Activated naive CD4-positive, alpha-beta T cell treated with anti-CD3 and anti-CD28 coated beads for 36 hours (primary cell): ENCODE measurements at places on chromosomes 1 and 21.
A peak's percentile ranks its signal among the peaks of the same experiment; 100 is the strongest.

DNA sequence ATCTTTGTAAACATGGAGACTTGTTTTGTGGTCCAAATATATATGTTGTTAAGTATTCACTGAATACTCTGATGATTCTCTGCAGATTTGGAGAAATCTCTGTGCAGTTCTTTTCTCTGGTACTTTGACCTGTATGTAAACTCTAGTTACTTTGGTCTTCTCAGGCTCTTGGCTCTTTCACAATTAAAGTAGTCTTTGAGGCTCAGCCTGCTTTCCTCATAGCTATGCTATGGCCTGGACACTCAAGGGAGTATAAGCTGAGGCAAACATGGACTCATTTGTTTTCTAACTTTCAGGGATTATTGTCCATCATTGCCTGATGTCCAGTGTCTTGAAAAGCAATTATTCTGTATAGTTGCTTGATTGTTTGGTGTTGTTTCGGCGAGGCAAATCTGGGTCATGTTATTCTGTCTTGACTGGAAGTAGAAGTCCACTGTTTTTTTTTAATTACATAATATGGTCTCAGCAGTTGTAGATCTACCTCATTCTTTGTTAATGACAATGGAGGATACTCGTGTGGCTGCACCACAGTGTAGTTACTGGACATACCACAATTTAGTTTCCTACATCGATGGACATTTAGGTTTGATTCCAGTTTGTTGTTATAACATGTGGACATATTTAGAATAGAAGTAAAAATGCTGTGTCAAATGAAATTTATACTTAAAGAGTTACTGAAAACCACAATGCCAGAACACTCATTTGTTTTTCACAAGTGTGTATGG lies 9.2 kb downstream of the PTBP2 start:
- no peak for DNase-seq

DNA sequence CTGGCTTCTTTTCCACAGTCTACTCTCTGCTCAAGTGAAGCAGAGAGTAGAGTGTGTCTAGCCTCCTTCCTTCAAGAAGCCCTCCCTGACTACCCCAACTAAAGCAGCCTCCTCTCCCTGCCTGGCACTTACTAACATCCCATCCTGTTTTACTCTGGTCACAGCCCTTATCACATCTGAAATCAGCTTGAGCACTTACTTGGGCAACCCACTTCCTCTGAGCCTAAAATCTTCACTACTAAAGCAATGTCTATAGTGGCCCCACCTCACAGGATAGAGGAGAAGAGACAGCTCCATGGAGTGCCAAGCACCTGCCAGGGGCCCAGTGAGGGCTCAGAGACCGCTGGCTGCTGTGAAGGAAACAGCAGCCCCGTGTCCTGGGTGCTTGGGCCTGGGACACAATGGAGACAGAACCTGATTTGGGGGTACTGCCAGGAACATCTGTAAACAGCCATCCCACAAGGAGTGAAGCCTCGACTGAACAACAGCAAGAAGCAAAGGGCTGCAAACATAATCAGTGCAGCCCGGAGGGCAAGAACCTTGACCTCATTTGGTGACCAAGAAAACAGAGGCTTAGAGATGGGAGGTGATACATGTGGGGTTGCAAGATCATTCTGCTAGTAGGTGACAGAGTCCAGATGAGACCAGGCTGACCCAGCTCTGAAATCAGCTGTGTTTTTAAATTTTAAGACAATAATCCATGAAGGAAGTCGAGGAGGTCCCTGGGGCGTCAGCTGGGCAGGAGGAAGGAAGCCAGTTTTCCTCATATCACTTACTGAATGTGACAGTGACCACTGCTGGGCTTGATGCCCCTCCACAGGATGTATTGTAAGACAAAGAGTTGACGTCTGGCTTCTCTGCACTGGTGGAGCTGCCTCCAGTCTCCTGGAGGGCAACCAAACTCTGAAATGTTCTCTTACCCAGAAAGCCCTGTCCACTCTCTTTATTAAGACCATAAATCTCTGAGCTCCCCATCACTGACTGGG lies 710.6 kb downstream of the MATN1 start:
- no peak for DNase-seq

DNA sequence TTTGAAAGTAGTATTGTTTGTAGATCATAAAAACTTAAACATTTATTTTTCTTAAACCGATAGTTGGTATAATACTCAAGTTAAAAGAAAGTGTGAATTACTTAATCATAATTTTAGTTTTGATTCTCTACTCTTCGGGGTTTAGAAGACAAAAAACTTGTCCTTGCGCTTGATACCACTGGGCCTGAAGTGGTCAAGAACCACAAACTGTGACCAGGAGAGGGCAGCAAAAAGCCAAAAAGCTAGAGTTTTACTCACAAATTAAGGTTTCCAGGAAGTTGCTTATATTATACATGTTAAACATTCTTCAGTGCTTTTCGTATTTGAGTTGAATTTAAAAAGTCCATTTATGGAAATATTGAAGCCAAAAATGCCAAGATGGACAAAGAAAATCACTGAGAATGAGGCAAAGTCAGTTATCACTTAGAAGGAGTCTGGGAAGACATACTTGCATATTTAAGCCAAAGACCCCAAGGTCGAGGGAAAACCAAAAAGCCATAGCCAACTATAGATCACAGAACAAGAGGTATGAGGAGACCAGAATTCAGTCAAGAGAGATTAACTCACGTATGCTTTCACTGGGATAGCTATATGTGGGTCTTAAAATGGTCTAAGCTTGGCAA lies 34.2 kb downstream of the EFCAB7 start:
- DNase-seq, result peak; percentile 52

- DNase-seq, result no peak
Measured at GRCh38 chr1:203995228-203995627, 77.7 kb upstream of the SOX13 start.

DNA sequence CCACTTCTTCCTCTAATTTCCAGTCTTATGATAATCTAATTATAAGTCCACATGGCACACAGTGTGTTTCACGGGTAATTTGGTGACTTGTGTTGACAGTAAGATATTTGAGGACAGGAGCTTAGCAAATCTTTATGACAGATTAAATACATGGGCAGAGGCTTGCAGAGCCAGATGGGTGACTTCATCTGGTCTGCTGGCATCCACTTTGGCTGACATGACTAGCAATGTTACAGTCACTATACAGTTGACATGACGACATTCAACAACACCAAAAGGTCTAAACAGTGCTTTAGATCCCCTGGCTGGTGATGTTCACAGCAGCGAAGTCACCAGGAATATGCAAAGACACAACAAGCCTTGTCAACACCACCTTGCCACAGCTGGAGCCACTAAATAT lies 147.2 kb downstream of the ETS2 start:
- DNase-seq, result no peak

- no peak for DNase-seq
Measured at GRCh38 chr1:229162825-229163515, 107.9 kb upstream of the RAB4A start.

DNA sequence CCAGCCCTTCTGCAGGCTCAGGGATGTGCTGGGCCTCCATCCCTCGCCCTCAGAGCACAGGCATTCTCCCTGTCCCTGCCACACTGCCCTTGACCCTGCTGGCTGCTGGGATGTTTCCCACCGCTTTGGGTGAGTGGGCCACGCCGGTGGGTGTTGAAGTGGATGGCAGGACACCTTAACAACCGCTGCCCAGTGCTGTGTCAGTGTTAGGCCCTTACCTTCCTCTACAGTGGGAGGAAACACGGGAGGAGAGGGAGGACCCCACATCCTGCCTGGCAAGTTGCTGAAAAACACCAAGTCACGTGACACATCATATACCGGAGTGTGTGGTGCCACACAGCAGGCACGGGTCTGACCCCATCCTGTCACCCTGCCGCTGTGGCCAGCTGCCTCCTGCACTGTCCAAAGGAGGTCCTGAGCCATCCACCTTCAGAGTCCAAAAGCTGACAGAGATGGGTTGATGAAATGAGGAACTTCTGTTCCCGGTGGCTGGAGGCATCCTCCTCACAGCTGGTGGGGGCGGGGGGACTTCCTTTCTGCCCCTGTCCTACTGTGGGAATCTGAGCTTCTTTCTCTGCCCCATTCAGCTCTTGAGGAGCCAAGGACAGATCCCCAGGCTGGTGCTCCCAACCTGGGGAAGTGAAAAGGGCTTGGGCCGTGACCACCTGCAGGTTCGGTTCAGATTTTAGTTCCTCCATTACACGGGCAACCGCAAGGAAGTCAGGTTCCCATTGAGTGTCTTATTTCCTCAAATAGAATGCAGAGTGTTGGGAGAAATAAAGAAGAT lies 3.2 kb upstream of the THEMIS2 start:
- DNase-seq, result peak; percentile 77

- DNase-seq, result no peak
Measured at GRCh38 chr1:51679435-51679834, 62.5 kb downstream of the OSBPL9 start.

DNA sequence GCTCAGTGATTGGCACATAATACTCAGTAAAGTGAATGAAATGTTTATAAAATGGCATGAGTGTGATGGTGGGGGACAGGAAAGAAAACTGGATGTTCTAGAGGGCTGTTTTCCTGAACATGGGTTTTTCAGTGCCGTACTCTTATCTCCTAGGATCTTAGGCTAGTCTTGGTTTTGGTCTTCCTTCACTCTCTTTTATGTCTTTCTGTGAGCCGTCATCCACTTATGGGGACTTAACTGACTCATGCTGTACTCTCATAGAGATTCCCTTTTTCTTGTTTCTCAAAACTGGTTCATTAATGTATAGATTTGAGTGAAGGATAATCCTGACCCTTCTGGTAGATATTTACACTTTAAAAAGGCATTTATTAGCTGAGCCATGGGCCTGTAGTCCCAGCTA lies 16.6 kb downstream of the AGO3 start:
- DNase-seq, result no peak

DNA sequence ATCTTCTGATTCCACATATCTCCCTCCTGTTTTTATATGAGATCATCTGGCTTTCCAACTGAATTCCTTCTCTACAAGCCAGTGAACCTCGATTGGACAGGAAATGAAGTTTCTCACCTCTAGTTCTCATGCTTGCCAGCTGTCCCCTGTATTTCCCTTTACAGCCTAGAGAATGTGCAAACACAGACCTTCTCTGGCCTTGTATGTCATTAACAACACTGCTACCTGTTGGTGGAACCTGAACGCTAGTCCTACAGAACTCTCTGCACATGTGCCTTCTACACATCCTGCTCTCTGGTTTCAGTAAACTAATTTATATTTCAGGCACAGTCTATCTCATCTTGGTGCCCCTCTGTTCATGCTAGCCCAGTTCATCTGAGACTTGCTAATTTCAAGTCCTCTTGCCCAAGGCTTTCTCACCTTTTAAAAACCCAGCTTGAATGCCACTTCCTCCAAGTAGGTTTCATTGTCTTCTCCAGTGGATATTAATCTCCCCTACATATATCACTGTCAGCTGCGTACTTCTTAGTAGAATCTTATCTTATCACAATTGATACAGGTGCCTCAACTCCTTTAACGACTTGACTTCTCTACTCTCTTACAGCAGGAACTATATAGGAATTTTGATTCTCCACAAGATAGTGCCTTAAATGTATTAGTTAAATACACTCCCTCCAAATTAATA lies 549.9 kb downstream of the PLPP3 start:
- no peak for DNase-seq

GRCh38 chr1:171486048-171486519 lies 754 bp downstream of the PRRC2C start:
- peak; percentile 82 for DNase-seq
